ENCODE measurements at places on chromosomes 2 and 18. TPM values are rescaled to one million over a fixed set of nuclear protein-coding genes. Genes with fewer than 3 reads are reported as not detected.

INHA gene
- 0.11 TPM for total RNA-seq

GPR75 gene
- 2.1 TPM for total RNA-seq

CNDP1 gene
- total RNA-seq: not detected

CHCHD5 gene
- total RNA-seq: 7.1 TPM

FOXI3 gene
- total RNA-seq: not detected

IL36B gene
- not detected for total RNA-seq

PAIP2B gene
- under 0.01 TPM for total RNA-seq

HOXD4 gene
- total RNA-seq: 7.8 TPM

TRIM43 gene
- total RNA-seq: not detected

COLEC11 gene
- not detected for total RNA-seq

C1GALT1C1L gene
- not detected for total RNA-seq
